ENCODE measurements at places on chromosomes 4 and X. TPM values are rescaled to one million over a fixed set of nuclear protein-coding genes. Genes with fewer than 3 reads are reported as not detected.

GRCh38 chr4:19126903-19127302 is 1105.3 kb upstream of the LCORL start:
- no peak for DNase-seq

Gene NPNT
- 4.7 TPM for total RNA-seq

DNA sequence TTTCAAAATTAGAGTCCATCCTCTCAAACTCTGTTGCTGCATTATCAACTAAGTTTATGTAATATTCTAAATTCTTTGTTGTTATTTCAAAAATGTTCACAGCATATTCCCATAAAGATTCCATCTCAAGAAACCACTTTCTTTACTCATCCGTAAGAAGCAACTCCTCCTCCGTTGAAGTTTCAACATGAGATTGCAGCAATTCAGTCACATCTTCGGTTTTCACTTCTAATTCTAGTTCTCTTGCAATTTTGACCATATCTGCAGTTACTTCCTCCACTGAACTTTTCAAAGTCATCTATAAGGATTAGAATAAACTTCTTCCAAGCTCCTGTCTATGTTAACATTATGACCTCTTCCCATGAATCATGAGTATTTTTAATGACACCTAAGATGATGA is 216.6 kb upstream of the SLC7A11 start:
- DNase-seq: no peak

DNA sequence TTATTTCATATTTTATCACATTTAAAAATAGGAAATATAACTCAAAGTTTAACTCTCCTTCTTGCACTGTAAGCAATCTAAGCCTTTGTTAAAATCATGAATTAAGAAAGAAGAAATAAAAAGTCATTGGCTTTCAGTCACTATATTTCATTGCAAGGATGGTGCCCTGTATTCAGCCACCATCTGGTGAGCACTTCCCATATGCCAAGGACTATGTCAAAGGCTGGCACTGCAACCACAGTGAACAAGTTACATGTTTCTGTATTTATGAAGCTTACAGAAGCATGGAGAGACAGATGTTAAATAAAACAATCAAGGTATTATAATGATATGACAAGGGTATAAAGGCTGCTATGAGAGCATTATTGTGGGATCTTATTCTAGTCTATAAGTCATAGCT is 68.6 kb downstream of the PRKG2 start:
- no peak for DNase-seq

Gene CNGA2
- not detected for total RNA-seq

Gene IBSP
- total RNA-seq: not detected

Gene MBNL3
- total RNA-seq: 27.5 TPM

- DNase-seq: no peak
These were observed 48.3 kb downstream of the MEPE start for GRCh38 chr4:87881115-87881514.

GRCh38 chr4:79450053-79450452 is 42.0 kb upstream of the GK2 start:
- DNase-seq: no peak

Gene RPA4
- total RNA-seq: 0.19 TPM

Gene WNK3
- 0.73 TPM for total RNA-seq

- DNase-seq: no peak
These were observed 233.4 kb downstream of the CFAP299 start for GRCh38 chr4:80568891-80569290.

- no peak for DNase-seq
These were observed 182.3 kb downstream of the RPA4 start for GRCh38 chrX:97065973-97066372.

DNA sequence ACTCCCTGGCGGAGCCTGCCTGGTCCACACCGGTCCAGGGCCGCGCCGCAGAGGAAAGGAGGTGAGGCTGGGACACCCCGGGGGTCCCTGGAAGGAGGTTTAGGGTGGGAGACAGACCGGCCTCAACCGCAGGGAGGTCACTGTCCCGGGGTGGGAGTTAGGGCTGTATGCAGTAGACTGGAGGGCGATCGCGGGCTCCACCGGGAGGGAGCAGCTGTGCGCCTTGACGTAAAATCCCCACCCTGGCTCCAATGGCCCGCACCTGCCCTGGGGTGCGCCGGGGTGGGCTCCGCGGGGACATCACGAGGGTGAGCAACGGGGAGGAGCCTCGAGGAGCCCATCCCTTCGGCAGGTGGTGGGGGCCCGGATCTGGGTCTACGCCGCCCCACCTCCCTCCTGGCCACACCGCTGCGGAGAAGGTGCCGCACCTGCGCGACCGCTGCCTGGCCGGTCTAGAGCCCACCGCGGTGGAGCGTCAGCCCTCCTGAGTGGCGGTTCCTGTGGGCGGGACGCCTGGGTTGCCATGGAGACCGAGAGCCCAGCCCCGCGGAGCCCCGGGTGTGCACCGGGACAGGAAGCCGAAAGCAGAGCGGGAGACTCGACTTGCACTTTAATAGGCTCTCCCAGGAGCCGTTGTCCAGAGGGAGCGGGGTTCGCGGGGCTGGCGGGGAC is 105.1 kb downstream of the ADRA2C start:
- no peak for DNase-seq

DNA sequence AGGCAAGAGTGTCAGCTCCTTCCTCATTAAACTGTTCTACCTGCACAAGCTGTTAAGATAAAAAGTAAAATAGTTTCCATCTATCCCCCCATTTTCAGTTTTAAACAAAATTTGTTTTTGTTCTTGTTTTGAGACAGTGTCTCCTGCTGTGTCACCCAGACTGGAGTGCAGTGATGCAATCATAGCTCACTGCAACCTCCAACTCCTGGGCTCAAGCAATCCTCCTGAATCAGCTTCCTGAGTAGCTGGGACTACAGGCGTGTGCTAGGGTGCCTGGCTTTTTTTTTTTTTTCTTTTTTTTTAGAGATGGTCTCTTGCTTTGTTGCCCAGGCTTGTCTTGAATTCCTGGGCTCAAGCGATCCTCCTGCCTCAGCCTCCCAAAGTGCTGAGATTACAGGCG is 105.4 kb downstream of the HS6ST2 start:
- DNase-seq: no peak

GRCh38 chrX:21993265-21993664 is 38.9 kb upstream of the PHEX start:
- DNase-seq: peak; percentile 69

Gene CEP44
- total RNA-seq: 9.3 TPM

Gene ZFP92
- total RNA-seq: 0.65 TPM

DNA sequence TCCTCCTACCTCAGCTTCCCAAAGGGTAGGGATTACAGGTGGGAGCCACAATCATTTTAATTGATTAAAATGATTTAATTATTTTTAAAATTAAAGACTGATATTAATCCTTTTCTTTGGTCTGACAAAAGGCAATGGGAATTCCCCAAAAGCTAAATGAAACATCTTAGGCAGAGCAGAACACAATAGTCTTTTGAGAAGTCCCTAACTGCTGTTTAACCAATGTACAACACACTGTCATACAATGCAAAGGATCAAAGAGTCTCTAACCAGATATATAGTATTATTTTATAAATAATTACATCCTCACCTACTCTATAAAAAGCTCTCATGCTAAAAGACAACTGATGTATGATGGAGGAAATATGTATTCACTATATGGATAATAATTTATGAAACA is 47.0 kb downstream of the THAP9 start:
- no peak for DNase-seq

- no peak for DNase-seq
These were observed 512.7 kb upstream of the FAT1 start for GRCh38 chr4:187236209-187236890.

Gene OTUD6A
- total RNA-seq: not detected

DNA sequence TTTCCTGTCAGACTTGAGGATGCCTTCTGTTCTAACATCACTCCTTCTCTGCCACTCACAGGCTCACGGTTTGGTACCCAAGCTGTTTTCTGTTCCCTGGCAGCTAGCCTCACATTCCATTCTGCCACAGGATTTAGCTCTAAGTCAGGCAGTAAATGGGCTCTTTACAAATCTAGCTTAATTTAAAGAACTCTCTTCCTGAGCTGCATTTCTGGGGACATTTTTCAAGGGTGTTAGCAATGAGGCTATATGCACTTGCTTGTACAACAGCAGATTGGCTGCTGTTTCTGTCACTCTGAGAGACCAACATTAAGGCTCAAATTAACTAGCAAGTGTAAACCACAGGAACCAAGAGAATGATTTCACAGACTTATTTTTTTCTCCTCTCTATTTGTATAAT is 337.8 kb upstream of the NOCT start:
- DNase-seq: no peak

DNA sequence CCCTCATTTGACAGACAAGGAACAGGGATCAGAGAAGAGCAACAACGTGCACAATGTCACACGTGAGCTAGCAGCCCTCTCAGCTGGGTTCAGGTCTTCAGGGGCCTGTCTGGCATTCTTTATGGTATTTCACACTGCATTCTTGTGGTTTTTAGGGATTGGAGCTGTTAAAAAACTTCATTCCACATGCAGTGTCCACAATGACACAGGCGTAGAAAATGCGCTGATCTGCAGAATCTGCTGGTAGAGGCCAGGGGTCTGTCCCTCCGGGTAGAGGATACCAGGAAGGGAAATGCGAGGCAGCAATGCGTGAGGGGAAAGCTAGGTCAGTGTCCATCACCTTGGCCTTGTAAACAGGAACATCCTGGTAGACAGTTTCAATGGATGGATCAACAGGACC is 36.6 kb downstream of the MAP7D3 start:
- no peak for DNase-seq

Gene PGRMC2
- 66.1 TPM for total RNA-seq

GRCh38 chrX:43685221-43685620 is 29.1 kb downstream of the MAOA start:
- DNase-seq: no peak

- DNase-seq: no peak
These were observed 350.0 kb downstream of the CAMK2D start for GRCh38 chr4:113411496-113411938.

GRCh38 chrX:3221643-3222042 is 124.8 kb downstream of the MXRA5 start:
- DNase-seq: no peak

GRCh38 chrX:2311501-2311900 is 189.3 kb downstream of the DHRSX start:
- DNase-seq: no peak

- DNase-seq: no peak
These were observed 97.7 kb downstream of the MANBA start for GRCh38 chr4:102663073-102663472.

GRCh38 chr4:84031401-84031800 is 467.7 kb downstream of the NKX6-1 start:
- no peak for DNase-seq

DNA sequence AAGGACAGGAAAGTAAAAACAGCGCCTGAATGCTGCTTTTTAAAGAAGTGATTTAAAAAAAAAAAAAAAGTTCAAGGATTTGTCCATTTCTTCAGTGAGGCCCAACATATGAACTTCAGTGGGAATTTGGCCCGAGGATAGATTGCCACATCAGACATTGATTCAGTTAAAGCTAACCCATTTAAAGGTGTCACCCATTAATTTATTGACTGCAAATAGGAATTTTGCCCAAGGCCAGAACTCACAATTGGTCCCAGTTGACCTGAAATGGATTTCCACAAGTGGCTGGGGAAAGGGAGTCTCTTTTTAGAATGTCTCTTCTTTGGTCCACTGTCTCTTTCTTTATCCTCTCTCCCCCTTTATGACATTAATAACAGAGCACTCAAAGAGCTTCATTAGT is 86.5 kb upstream of the RPL34 start:
- no peak for DNase-seq

GRCh38 chrX:18873189-18873791 is 110.6 kb downstream of the PHKA2 start:
- no peak for DNase-seq

Gene CFI
- total RNA-seq: 11.5 TPM

- no peak for DNase-seq
These were observed 84.0 kb downstream of the WWC2 start for GRCh38 chr4:183182873-183183725.

Measured in Right ventricle myocardium inferior (tissue), 1 donor.